Esophagus mucosa (tissue), 1 donor: ENCODE measurements at places on chromosomes 7 and 10. TPM values are rescaled to one million over a fixed set of nuclear protein-coding genes. Genes with fewer than 3 reads are reported as not detected.
A peak's percentile ranks its signal among the peaks of the same experiment; 100 is the strongest.

DNA sequence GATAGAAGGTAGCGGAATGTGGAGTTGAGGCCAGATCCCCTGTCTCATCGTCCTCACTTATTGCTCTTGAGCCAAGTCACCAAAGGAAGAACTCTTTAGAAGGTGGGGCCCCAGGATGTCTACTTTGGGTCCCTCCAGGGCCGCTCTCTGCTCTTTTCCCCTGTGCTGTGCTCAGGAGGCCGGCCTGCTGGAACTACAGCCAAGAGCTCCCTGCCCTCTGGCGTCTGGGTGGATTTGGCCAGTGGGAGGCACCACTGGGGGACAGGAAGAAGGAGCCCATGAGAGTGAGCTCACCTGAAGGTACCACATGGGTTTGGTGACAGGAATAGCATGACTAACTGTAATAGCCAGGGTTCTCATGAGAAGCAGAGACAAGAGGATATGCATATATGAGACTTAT lies 97.7 kb upstream of the FAM180A start:
- ATAC-seq: no peak

DNA sequence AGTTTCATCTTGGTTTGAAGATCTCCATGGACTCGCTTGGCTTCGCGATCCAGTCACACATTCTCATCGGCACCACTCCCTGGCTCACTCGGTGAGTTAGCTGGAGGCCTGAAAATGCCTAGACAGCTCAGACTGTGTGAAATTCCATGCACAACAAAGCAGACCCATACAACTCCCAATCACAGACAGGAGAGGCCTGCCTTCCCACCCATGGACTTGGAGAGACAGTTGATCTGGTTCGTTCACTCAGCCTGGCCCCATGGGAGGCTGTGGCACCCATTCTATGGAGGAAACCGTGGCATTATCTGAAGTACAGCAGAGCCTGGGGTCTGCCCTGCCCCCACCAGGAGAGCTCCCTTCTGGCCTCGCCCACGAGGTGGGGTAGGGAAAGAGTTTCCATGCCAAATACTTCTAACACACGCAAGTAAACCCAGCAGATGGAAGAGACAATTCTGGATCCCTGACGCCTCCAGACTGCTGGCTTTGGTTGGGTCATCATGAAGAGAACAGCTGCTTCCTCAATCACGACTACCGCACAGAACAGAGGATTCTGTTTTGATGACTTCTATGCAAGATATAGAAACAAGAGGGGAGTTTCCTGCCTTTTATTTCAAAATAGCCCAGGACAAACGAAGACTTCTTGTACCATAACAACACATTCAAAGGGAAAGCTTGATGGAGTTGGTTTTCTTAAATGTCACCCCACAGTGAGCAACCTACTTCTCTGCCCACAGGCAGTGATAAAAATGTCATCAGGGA lies 15.9 kb downstream of the FAM53B start:
- ATAC-seq: peak; percentile 19

LRRD1 gene
- not detected for total RNA-seq

GRCh38 chr7:44561962-44562621 lies 11.6 kb downstream of the DDX56 start:
- peak; percentile 36 for ATAC-seq
